Osteoblast (primary cell): ENCODE measurements at places on chromosomes 1 and 21. TPM values are rescaled to one million over a fixed set of nuclear protein-coding genes. Genes with fewer than 3 reads are reported as not detected.

DNA sequence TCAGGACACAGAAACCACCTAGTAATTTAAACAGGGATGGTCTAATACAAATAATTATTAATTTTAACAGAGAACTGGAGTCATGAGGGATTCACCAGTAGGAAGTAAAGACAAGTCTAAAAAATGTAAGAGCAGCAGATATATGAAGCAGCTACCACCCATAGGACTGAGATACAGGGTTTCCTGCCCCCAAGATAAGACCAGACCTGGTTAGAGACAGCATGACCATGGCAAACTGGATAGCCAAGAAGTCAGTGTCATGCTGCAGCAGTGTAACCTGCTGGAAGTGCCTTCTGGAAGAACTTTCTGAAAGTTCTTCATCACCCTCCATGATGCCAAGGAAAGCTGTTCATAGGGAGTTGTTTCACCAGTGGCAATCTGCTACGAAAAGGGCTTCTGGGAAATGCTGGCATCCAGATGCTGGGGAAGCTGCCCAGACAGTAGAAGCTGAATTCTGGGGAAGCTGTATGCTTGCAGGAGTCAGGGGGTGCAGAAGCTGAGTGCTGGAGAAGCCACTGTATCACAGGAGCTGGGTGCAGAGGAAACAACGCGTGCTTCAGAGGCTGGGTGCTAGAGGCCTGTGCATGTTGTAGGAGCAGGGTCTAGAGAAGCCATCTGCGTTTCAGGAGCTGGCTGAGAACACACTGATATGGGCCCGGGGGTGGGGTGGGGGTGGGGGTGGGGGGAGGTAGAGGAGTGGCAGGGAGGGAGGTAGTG lies 356.4 kb downstream of the DISC1 start:
- no peaks in the 10 kb centered on the region for H3K4me1 ChIP-seq
- no peak overlapping the region for H3K27ac ChIP-seq
- no peak overlapping the region for H3K4me3 ChIP-seq
- no peaks in the 10 kb centered on the region for H3K27me3 ChIP-seq

DNA sequence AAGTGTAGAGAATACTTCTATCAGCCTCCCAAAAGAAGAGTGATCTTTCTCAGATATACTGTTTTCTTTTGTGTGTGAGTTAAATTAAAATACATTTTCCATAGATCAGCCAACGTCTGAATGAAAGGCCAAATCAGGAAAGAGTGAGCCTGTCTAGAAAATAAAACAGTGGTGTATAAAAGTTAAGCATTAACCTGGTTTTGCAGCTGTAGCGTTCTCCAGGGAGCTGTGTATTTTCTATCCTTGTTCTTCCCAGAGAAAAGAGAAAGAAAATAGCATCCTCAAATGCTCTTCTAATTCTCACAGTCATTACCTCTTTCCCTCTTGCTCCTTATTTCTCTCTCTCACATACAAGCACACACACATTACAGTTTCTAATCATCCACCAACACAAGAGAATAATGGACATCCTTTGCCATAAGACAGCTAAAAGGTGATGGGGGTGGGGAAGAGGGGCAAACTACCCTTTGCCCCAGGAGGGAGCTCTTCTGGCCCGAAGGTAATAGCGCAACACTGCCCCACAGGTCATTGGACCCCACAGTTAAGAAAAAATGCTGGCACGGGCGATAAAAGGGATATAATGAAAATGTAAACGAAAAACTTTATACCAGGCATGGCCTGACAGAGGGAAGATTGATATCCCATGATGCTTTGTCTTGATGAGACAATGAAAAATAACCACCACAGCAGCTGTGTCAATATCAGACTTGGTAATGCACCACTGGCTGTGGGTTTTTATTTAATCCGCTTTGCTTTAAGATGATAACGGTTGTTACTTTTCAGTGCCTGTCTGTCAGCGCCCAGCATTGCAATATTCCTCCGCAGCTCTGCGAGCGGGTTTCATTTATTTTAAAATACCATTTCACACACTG lies 150.3 kb downstream of the NUF2 start:
- no peaks in the 10 kb centered on the region for H3K27me3 ChIP-seq
- no peak for DNase-seq

The SPRR2G gene
- not detected in 2 replicates for total RNA-seq

DNA sequence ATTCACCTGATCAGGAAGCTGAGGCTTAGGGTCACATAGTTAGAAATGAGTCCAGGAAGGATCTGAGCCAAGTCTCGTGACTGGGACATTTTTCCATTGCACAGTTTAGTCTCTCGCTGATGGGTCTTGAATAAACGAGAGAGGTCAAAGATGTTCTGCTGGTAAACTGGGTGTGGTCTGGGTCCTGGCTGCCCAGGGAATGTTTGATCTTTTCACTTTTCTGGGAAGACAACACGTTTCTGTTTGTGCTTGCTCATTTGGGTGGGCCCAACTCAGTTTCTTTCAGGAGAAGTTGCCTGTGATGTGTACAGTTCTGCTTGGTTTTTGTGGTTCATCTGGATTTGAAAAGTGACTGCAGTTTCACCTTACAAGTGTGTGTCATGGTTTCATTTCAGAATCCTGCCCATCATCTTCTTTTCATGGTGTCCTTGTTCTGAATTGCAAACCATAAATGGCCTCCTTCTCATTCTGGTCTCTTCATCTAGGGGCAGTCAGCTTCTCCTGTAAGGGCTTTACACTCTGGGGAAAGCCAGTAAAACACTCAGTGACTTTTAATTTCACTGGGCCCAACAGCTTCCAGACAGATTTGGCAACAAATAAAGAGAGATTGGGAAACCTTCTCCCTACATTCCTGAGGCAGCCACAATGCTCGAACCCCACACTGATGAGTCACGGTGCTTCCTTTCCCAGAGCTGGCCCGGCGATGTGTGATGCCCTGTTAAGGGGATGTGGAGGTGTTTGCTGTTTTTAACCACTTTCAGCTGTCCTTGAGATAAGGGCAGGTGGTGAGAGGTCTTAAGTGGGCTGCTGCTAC lies 7.2 kb upstream of the TACSTD2 start:
- DNase-seq = peak; percentile 94
- peaks cover 40% of the 10 kb centered on the region for H3K4me1 ChIP-seq
- no peak overlapping the region for H3K4me3 ChIP-seq
- H3K36me3 ChIP-seq = no peaks in the 10 kb centered on the region

- H3K36me3 ChIP-seq = no peaks in the 10 kb centered on the region
- no peaks in the 10 kb centered on the region for H3K4me1 ChIP-seq
- no peak for DNase-seq
- no peaks in the 10 kb centered on the region for H3K27me3 ChIP-seq
Measured at GRCh38 chr1:87584586-87584985, 255.9 kb downstream of the LMO4 start.

DNA sequence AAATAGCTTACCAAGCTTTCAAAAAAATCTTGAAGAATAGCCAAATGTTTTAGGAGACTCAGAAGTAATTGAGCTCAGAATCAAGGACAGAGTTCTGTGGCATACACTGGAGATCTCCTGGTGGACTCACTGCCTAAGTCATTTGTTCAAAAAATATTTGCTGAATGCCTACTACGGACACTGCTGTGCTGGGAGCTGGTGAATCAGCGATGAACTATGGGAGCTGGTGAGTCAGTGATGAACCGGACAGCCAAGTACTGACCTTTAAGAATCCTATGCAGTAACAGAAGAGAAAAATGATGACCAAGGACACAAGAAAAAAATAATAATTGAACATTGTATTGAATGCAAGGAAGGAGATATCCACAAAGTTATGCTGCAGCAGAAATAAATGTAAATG lies 717.9 kb upstream of the CXADR start:
- H3K27ac ChIP-seq = no peak overlapping the region
- H3K36me3 ChIP-seq = no peaks in the 10 kb centered on the region
- no peaks in the 10 kb centered on the region for H3K27me3 ChIP-seq
- DNase-seq = no peak
- peaks cover 10% of the 10 kb centered on the region for H3K4me1 ChIP-seq
